ENCODE measurements at places on chromosomes 12 and 14.

GRCh38 chr12:50039151-50039835, 14.0 kb upstream of the RACGAP1 start:
- DNase-seq, result peak; percentile 36

GRCh38 chr12:43294916-43295315, 257.1 kb downstream of the ADAMTS20 start:
- DNase-seq, result no peak

GRCh38 chr12:67193704-67194103, 75.5 kb upstream of the CAND1 start:
- no peak for DNase-seq

- DNase-seq, result no peak
Measured at GRCh38 chr12:75848961-75849360, 182.6 kb downstream of the PHLDA1 start.

- no peak for DNase-seq
Measured at GRCh38 chr14:85934886-85935254, 404.9 kb downstream of the FLRT2 start.

DNA sequence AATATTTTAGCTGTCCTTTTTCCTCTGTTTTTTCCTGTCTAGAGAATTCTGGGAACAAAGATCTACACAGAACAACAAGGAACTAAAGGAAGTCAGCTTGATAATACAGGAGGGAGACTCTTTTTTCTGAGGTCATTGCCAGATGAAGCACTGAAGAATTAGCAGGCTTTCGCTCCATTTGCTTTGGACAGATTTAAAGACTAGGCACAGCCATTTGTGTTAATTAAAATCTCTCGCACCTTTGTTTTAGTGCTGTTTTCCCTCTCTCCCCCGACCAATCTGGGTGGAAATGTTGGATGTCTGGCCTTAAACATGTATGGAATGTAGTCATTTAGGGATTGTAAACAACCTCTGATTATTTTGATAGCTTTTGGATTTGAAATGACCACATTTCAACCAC, 9.6 kb upstream of the GPHN start:
- DNase-seq, result no peak

Measured in activated gamma-delta T cell (primary cell).